ENCODE measurements at places on chromosomes 7 and 10.

GRCh38 chr7:16594061-16594460 is 51.5 kb downstream of the ANKMY2 start:
- no peak for DNase-seq

DNA sequence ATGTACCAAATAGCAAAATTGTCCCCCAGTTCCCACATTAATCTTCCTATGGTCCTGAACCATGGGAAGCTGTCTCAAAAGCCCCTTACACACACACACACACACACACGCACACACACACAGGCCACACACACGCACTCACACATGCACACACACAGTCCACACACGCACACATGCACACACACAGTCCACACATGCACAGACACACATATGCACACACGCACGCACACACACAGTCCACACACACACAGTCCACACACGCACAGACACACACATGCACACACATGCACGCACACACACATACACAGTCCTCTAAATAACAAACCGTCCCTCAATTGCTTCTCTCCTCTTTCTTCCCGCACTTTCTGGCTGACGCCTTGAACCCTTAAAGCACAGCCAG is 265.3 kb downstream of the TCERG1L start:
- DNase-seq = no peak

GRCh38 chr10:21746118-21746517 is 212.1 kb downstream of the MLLT10 start:
- no peak for DNase-seq

- DNase-seq = no peak
Measured at GRCh38 chr7:44607141-44608068, 978 bp downstream of the OGDH start.

GRCh38 chr7:101782896-101783295 is 34.5 kb upstream of the CUX1 start:
- DNase-seq = no peak

- DNase-seq = no peak
Measured at GRCh38 chr10:101029520-101030295, 1.2 kb downstream of the PDZD7 start.

- no peak for DNase-seq
Measured at GRCh38 chr10:7773845-7774801, 13.7 kb downstream of the KIN start.

- no peak for DNase-seq
Measured at GRCh38 chr10:21464134-21464533, 61.3 kb downstream of the SKIDA1 start.

GRCh38 chr10:2700626-2701305 is 366.6 kb upstream of the PFKP start:
- no peak for DNase-seq

GRCh38 chr10:37957841-37958240 is 18.6 kb downstream of the ZNF25 start:
- DNase-seq = no peak

DNA sequence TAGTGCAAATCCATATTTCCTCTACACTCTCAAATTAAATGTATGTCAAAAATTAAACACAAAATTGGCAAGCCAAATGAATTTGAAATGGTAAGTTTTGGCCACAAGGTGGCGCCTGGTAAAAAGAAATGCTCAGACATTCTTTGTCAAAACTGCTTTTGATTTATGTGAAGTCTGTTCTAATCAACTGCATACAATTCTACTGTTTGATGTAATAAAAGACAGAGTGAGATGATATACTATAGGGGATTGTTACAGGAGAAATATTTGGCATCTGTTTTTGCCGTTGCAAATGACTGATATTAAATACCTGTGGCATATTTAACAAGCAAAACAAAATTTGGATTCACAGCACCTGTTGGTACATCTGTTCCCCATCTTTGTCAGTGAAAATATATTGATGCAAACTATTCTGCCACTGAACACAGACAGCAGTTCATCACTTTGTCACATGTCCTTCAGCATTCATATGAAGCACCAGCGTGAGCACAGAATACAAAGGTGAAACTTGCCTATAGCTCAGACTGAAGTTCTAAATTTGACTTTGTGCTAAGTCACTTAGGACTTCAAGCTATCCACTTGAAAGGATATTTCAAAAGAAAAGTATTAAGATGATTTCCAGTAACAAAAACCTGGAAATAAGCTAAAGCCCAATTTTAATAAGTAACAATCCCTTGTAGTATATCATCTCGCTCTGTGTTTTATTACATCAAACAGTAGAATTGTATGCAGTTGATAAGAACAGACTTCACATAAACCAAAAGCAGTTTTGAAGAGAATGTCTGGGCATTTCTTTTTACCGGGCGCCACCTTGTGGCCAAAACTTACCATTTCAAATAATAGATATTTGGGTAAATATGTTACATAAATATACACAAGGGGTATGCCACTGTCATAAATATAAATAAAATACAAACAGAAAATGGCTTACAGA is 10.2 kb upstream of the CH25H start:
- DNase-seq = peak; percentile 11

- no peak for DNase-seq
Measured at GRCh38 chr10:78337646-78338391, 304.2 kb downstream of the RPS24 start.

DNA sequence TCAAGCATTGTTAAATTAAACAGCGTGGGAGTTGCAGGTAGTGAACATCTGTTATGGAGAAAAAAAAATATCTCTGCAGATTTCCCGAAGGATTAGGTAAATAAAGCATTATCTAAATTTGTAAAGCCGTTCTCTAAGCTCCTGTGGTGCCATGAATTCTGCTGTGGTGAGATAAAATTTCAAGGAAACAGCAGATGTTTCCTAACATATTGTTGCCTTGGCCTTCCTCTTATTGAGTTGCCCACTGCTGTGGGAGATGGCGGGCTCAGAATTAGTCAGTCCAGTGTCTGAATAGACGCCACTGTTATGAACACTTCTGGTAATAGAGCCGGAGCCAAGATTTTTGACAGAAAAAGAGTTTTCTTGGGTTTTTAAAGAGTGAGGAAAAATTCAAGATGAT is 82.6 kb upstream of the ELMO1 start:
- no peak for DNase-seq

DNA sequence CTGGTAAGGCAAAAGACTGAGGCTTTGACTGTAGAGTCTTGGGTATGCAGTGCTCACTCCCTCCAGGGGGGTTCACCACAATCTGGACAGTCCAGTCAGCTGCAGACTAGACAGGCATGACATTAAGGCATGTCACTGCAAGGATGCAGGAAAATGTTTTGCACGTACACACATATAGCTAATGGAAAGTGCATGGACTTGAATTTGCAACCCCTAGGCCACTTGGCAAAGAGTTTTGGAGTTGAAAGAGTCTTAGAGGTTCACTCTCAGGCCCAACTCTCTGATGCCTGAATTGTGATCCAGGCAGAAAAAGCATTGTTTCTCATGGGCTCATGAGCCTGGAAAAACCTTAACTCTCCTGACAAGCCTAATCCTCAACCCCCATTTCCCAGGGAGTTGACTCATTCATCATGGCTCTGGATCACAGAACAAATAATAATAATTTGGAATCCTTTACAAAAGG is 51.9 kb downstream of the LAMB4 start:
- DNase-seq = no peak

DNA sequence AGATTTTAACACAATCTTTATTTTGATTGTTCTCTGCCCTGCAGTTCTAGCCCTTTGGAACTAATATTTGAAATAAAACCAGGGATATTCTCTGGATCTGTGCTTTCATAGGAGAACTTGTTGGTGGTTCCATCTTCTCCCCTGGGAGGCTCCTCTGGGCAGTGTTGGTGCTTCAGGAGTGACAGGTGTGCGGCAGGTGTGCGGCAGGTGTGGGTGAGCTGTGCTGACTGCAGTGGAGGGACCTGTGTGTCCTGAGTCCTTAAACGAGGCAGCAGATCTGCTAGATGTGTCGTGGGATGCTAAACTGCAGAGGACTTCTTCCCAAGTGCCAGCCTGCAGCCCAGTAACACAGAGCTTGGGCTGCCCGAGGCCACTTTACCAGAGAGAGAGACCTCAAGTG is 98.4 kb downstream of the LYZL1 start:
- DNase-seq = no peak

- DNase-seq = no peak
Measured at GRCh38 chr7:82173400-82174021, 270.1 kb downstream of the CACNA2D1 start.

GRCh38 chr10:132443605-132443982 is 46.6 kb downstream of the PWWP2B start:
- DNase-seq = no peak

GRCh38 chr10:26528715-26529393 is 90.7 kb downstream of the APBB1IP start:
- DNase-seq = no peak

- DNase-seq = no peak
Measured at GRCh38 chr10:60433684-60434083, 44.0 kb upstream of the ANK3 start.

- DNase-seq = no peak
Measured at GRCh38 chr7:122901250-122901649, 15.0 kb upstream of the CADPS2 start.

DNA sequence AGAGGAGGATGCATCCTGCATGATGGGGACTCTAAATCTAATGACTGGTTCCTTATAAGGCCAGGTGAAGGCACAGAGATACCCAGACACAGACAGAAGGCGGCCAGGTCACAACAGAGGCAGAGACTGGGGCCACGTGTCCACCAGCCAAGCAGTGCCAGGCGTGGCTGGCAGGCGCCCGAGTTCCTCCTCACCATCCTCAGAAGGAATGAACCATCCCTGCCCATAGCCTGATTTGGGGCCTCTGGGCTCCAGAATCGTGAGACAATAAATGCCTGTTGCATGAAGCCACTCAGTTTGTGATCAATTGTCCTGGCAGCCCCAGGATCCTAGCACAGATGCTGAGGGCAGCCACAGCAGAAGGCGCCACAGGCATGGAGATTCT is 69.0 kb upstream of the TNRC18 start:
- no peak for DNase-seq

GRCh38 chr10:72329290-72330068 is 25.2 kb downstream of the DNAJB12 start:
- DNase-seq = no peak

DNA sequence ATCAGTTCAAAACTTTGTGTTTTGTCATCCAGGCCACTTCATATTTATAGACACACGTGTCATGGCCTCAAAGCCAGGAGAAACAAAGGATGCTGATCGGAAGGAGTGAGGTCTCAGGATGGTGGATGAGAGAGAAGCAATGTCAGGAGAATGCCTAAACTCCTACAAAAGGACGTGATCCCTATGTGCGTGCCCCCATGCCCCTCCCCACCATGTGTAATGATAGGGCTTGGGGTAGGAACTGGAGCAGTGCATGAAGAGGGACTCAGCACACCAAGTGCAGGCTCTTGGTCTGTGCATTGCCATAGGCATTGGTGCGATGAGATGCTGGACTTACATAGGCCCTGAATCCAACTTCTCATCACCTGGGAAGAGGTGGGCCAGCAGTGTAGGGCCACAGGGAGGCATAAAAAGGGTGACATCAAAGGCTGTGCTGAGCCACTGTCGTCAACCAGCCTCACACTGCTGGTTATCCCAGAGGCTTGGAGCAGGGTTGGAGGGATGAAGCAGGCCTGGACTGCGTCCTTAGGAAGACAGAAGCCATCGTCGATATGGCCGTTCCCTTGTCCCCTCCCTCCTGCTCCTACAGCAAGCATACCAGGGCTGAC is 46.9 kb upstream of the GDF10 start:
- no peak for DNase-seq

GRCh38 chr7:46786221-46786954 is 795.5 kb downstream of the TNS3 start:
- DNase-seq = no peak

GRCh38 chr7:54888067-54888733 is 129.2 kb upstream of the SEC61G start:
- no peak for DNase-seq

GRCh38 chr10:98676895-98677294 is 230.2 kb upstream of the HPS1 start:
- no peak for DNase-seq

GRCh38 chr7:123789206-123789784 is 40.5 kb upstream of the WASL start:
- no peak for DNase-seq

DNA sequence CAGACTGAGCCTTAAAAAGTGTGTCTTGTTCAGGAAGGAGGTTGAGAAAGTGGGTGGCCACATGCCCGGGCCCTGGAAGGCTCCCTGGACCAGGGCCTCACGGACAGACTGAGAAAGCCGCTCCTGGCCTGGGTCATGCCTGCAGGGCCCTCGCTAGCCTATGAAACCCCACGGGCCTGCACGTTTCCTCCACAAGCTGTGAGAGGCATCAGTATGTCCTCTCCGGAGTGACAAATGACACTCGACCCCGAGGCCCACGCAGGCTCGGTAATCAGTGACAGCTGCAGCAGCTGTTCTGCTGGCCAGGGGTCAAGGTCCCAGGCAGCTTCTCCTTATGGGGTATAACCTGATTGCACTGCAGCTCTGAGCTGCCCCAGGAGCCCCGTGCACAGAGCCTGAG is 47.6 kb downstream of the ASB13 start:
- no peak for DNase-seq

- DNase-seq = no peak
Measured at GRCh38 chr7:139730746-139731612, 46.8 kb downstream of the HIPK2 start.

- DNase-seq = no peak
Measured at GRCh38 chr10:80064120-80064886, 14.2 kb upstream of the TMEM254 start.

DNA sequence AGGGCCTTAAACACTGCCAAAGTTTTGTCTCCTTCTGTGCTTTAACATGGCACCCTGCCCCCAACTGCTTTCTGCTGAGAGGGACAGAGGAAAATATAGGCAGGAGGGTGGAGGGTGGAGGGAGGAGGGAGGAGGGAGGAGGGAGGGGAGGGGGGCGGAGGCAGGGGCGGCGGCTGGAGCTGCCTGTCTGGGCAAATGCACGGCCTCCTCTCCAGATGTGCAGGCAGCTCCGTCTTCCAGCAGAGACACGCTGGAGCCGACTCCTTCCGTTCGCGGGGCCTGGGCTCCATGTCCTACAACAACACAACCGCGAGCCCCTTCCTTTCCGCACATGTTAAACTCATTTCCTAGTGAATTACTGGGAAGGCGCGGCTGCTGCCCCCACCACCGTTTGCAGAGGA is 14.2 kb downstream of the EBF3 start:
- DNase-seq = no peak

DNA sequence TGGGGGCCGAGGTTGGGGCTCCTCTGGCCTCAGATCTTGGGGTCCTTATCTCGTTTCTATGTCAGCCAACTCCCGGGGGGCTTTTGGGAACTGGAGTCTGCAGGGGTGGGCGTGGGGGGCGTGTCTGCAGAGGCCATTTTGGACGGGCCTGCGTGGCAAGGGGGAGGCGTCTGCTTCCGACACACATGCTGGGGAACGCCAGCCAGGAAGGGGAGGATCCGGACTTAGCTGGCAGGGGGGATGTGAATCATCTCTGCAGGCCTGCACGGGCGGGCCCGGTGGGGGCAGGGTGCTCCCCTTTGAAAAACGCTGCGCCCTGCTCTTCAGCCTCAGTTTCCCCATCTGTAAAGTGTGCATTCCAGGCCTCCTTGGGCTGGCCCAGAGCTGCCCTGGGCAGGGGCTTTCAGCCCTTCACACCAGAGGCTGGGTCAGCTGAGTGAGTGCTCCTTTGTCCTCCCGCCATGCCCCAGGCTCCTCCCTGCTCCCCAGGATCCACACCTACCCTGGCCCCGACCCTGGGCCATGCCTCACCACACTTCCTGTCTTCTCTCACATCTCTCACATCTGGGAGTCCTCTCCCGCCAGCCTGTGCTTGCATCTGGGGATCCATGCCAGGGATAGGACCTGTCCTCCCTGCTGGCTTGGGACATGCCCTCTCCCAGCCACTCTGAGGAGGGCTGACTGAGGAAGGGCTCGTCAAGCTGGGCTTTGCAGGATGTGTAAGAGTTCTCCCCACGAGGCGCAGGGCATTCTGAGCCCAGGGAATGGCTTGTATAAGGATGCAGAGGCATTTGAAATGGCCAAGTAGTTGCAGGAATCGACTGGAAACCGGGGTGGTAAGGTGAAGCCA is 172.6 kb upstream of the TNRC18 start:
- peak; percentile 73 for DNase-seq
